8988T (cell line): ENCODE measurements at places on chromosomes 6 and 20.
A peak's percentile ranks its signal among the peaks of the same experiment; 100 is the strongest.

DNA sequence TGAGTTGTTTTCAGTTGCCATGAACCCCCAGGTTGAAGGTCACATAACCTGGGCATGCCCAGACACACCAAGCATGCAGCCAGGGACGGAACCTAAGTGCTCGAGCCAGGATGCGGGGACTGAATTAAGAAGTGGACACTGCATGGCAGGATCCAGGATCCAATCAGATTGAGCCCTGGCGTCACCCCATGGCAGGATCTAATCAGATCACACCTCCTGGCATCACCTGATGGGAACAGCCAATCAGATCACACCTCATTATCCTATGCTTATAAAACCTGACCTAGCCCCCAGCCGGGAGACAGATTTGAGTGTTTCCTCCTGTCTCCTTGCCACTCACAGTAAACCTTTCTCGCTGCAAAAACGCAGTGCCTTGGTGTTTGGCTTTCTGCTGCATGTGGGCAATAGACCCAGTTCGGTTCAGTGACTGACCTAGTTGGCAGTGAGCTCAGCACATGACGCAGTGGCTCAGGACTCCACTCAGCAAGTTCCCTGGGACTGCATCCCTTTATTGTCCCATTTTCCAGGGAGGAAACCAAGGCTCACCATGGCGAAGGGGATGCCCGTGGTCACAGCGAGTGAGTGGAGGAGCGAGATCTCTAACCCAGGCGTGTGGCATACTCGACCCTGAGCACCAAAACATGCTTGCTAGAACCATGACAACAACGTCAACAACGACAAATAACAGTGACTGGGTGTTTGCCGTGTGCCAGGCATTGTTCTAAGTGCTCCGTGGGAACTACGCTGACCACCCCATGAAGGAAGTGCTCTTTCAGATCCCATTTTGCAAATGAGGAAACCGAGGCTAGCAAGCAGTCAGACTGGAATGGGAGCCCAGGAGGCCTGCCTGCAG lies 66.3 kb downstream of the RBM38 start:
- no peak for DNase-seq

GRCh38 chr6:7901056-7901455 lies 9.5 kb downstream of the TXNDC5 start:
- DNase-seq = no peak

- DNase-seq = no peak
Measured at GRCh38 chr6:125787791-125788190, 3.0 kb upstream of the NCOA7 start.

DNA sequence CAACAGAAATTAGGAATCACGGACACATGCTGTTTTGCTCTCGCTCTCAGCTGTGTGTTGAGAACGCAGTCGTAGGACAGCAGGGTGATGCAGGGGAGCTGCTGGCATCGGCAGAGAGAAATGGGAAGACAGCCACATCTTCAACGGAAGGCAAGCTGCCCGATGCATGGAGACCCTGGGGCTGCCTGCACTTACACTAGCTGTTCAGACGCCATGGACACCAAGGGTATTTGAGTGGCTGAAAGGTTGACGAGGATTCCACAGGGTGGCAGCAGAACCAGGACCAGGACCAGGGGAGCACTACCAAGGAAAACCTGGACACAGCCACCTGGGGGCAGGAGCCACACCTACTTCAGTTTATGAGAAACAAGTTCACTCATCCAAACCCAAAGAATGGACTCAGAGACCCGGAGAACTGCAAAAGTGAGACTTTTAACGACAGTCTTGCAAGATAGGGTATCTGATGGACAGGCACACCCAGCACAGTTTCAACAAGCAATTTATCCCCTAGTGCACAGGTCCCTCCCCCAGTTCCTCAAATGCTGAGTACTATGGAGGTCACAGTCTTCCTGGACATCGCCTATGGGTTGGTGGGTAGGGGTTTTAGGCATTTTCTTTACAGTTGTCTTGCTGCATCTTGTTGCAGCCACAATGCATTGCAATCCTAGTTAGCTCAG lies 56.3 kb upstream of the ENTPD6 start:
- no peak for DNase-seq

DNA sequence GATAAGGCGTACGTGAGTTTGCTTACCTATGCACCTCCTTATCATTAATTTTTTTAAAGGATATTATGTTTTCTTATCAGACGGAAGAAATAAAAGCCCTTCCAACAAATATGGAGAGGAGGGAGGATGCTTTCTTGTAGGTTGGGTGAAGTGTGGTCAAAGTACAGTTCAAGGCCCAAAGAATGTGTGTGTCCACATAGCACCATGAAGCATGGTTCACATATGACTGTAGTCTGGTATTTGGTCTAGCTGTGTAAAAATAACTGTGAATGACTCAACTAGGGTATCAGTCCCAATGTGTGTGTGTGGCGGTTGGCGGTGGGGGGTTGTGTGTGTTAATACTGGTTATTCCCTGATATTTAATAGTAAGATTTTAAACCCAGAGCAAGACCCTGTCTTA lies 212.7 kb downstream of the TMEM242 start:
- DNase-seq = no peak

- DNase-seq = no peak
Measured at GRCh38 chr20:34541264-34541901, 17.1 kb upstream of the MAP1LC3A start.

DNA sequence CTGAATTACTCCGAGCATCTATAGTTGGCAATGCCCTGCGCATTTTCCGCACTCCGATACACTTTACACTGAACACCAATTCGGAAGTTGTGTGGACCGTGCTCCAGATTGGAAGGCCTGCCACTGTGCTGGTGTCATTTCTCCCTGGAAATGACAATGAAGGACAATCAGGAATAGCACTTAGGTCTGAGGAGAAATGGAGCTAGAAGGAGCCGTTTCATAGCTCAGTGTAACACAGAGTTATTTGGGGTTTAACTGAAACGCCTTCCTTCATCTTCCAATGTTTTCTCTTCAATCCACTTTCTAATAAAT lies 501 bp upstream of the PLA2G7 start:
- no peak for DNase-seq

- DNase-seq = no peak
Measured at GRCh38 chr6:65075705-65076230, 631.3 kb downstream of the EYS start.

- DNase-seq = no peak
Measured at GRCh38 chr6:108952776-108953486, 104.7 kb downstream of the ARMC2 start.

GRCh38 chr6:18432180-18432579 lies 45.0 kb downstream of the RNF144B start:
- no peak for DNase-seq

DNA sequence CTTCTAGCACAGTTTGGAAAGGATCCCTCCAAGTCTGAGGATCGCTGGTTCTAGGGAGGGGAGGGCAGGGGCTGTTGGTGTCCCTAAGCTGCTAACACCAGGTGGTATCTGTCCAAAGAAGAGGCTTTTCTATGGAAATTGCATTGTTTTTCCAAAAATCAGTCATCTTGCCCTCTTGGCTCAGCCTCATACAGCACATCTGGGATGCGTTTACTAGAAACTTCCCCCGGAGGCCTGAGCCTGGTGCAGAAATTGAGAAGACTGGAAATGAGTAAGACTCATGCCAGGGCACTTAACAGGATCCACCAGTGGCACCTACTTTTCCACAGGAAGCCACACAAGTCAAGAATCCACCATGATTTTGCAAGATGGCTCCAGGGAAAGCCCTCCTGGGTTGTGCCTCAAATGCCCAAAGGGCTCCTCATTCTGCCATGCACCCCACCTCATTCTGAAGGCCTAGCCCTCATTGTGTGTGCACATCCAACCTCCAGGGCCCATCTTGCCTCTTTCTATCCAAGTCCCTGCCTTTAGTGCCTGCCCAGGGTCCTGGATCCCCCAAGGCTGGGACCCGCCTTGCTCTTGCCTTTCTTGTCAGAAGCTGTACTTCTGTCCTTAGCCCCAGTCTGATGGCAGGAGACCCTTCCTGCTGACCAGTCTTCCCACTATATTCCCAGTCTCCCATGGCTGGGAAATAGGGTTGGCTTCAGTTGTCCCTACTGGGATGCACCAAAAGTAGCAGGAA lies 97.6 kb downstream of the MRPL14 start:
- no peak for DNase-seq

- DNase-seq = no peak
Measured at GRCh38 chr6:123030282-123030681, 34.2 kb downstream of the CLVS2 start.

GRCh38 chr6:114096561-114097172 lies 125.7 kb upstream of the HDAC2 start:
- DNase-seq = no peak

GRCh38 chr20:11140359-11140758 lies 466.6 kb upstream of the JAG1 start:
- DNase-seq = no peak

- DNase-seq = no peak
Measured at GRCh38 chr6:131331873-131332781, 196.9 kb downstream of the AKAP7 start.

GRCh38 chr6:138406443-138406842 lies 2.4 kb downstream of the HEBP2 start:
- no peak for DNase-seq

GRCh38 chr6:50819904-50820868 lies 1.5 kb downstream of the TFAP2B start:
- DNase-seq = no peak

DNA sequence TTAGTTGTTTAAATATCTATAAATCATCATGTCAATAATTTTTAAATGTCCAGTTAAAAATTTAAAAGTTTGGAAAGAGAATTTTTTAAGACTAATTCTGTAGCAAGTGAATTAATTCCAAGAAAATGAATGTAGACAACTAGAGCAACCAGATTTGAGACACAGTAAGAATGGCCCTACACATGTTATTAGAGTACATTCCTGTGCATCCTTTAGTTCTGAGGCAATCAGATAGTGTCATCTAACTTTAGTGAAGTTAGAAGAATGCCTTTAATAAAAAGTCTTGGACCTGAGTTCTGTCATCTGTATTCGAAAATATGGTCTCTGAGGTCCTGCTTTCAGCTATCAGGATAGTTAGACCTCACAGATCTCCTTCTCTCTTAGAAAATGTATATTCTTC lies 63.7 kb downstream of the HIVEP2 start:
- DNase-seq = no peak

GRCh38 chr20:32337937-32338661 lies 20.0 kb upstream of the ASXL1 start:
- no peak for DNase-seq

GRCh38 chr6:73064266-73064665 lies 161.0 kb downstream of the KHDC1L start:
- DNase-seq = no peak

GRCh38 chr20:54083459-54083858 lies 13.1 kb upstream of the BCAS1 start:
- DNase-seq = no peak

GRCh38 chr6:18280084-18280483 lies 15.8 kb upstream of the DEK start:
- no peak for DNase-seq

GRCh38 chr6:99349171-99350141 lies at the start of gene FAXC:
Gene FAXC (minus strand): TSS chr6:99349674. CDS start chr6:99349372, 302 bp downstream.
- peak; percentile 84 for DNase-seq
